Stimulated activated CD4-positive, alpha-beta T cell treated with anti-CD3 and anti-CD28 coated beads, Interleukin-2, amount 100 ng/mL, for 48 hours (primary cell): ENCODE measurements at places on chromosomes 16 and 17.
A peak's percentile ranks its signal among the peaks of the same experiment; 100 is the strongest.

GRCh38 chr17:1146561-1147265, 33.1 kb downstream of the ABR start:
- no peak for DNase-seq

GRCh38 chr17:58324409-58325288, 3.9 kb downstream of the TSPOAP1 start:
- DNase-seq, result no peak

- DNase-seq, result no peak
Measured at GRCh38 chr17:80892900-80893603, 98.6 kb upstream of the CHMP6 start.

DNA sequence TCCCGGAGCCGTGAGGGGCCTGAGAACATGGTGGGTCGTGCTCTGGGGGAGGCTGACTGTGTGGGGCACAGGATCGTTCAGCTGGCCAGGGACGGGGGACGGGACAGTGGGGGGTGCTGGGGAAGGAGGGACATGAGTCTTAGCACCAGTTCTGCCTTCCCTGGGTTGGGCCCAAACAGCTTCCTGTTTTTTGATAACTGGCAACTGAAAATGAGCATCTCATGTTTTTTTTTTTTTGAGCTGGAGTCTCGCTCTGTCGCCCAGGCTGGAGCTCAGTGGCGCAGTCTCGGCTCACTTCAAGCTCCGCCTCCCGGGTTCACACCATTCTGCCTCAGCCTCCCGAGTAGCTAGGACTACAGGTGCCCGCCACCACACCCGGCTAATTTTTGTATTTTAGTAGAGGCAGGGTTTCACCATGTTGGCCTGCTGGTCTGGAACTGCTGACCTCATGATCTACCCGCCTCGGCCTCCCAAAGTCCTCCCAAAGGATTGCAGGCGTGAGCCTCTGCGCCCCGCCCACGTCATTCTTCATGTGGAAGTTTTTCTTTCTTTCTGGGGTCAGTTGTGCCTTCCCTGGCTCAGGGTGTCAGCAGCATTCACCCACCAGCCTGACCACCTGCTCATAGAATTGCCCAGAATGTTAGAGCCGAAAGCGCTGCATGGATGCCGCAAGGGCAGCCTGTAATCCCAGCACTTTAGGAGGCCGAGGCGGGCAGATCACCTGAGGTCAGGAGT, 6.4 kb downstream of the ASPSCR1 start:
- DNase-seq, result no peak

GRCh38 chr17:16189791-16190348, 25.5 kb downstream of the NCOR1 start:
- DNase-seq, result no peak

DNA sequence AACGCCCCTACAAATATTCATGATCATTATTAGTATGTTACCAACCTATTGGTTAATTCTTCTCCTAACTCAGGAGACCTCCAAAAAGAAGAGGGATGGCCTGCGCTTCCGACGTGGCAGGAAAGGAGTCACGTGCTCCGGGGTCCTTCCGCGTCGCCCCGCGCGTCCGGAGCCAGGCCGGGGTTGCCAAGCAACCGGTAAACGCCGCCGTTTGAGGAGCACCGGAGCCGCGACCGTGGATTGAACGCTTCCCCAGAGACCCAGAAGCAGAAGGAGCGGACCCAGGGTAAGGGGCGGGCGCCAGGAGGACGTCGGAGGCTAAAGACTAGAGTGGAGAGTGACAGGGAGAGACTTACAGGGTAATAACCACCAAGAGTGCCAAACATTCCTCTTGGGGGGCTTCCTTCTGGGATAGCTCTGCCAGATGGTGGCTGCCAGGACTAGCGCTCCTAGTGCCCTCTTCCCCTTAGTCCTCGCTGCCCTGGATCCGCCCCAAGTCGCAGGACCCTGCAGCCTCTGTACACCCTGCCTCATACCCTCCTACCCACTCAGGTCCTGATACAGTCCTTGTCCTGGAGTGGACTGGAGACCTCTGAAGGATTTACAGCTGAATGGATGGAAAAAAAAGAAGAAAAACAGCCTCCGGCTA, at the start of gene DNAI2:
TSS of gene DNAI2 (plus strand) at position 175 of the 649 bp plus-strand sequence. CDS start 7,584 bp downstream, outside the sequence.
- peak; percentile 20 for DNase-seq

DNA sequence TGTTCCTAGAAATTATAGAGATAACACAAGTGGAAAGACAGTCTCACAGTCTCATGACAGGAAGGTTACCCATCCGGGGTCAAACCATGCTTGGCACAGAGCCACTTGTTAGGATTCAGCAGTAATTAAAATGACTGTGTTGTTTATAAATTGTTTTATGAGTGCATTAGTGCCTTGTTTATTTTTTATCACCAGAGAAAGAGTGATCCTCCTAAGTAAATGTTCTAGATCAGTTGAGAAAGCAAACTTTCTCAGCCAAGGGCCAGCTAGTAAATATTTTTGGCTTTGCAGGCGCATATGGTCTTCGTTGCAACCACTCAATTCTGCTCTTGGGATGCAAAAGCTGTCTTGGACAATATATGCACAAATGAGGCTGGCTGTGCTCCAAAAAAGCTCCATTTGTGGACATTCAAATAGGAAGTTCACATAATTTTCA, 253.9 kb upstream of the CACNG5 start:
- no peak for DNase-seq
